ENCODE measurements at places on chromosomes 1 and 21.

- DNase-seq = no peak
These were observed 33.7 kb upstream of the LRP8 start for GRCh38 chr1:53361541-53361961.

- DNase-seq = no peak
These were observed 51.8 kb upstream of the PDE9A start for GRCh38 chr21:42601656-42602055.

DNA sequence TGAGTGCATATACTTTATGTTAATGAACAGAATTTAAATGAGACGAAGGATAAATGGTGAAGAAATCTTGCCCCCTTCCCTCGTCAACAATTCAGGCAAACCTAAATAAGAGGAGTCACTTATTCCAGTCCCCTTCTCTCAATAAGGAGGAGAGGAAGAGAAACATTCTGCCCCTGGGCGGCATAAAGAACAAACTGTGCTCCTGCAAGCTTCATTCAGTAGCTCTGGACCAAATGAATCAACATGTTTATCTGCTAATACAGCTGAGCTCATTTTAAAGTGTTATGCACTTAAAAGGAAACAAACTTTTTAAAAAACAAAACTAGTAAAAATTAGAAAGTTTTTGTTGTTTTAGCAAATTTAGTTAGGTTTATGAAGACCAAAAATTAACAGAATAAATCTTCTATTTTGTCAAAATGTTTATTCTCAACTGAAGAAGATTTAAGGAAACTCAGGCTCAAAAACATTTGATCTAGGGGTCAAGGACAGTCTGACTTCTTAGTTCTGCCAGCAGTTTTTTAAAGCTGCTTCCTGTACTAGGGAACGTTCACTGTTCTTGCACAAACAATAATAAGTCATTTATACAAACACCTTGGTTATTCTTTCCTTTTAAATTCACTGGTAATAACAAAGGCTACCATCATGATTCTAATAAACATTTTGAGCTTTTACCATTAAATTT lies 58.3 kb downstream of the AKT3 start:
- DNase-seq = no peak

GRCh38 chr1:175471039-175471800 lies 272.2 kb downstream of the TNR start:
- DNase-seq = no peak

- no peak for DNase-seq
These were observed 196.3 kb downstream of the TTLL7 start for GRCh38 chr1:83802460-83803152.
